SJCRH30 (cell line): ENCODE measurements at places on chromosomes 11 and 22. TPM values are rescaled to one million over a fixed set of nuclear protein-coding genes. Genes with fewer than 3 reads are reported as not detected.
A peak's percentile ranks its signal among the peaks of the same experiment; 100 is the strongest.

The PRRG4 gene
- not detected in 2 replicates for total RNA-seq

The CDCA5 gene
- 80.6 and 87.3 TPM in 2 replicates for total RNA-seq

DNA sequence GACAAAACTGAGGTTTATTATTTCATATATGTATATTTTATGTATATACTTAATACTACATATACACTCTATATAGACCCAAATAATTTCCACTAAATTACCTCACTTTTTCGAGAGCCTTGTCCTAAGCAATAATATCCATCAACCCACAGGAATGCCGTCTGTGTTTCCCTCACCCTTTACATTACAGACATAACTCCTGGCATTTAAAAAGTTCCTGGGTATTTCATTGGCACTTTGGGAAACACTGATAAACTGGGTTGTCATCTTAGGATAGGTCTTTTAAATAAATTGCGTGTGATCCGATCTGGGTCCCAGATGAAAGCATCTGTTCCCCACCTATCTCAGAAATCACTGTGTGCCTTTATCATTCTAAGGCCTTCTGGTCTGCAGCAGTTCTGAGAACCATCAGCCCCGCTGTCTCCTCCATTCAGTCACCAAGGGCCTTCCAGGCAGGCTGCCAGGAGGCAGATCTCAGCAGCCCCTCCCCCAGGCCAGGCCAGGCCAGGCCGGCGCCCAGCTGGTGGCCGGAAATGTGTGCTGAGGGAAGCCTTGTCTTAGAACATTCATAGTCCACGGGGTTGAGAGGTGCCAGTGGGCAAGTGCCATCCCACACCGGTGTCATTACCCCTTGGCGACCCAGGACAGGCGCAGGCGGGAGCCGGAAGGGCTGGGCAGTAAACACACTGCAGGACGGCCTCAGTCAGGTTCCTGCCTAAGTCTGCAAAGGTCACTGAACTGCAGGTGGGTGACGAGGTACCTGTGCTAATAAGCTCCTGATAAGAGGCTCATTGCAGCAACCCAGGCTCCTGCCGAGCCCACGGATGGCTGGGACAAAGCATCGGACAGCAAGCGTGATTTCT lies 3.3 kb downstream of the FGF19 start:
- H3K4me1 ChIP-seq, result peaks cover 21% of the 10 kb centered on the region
- no peak overlapping the region for H3K27ac ChIP-seq
- DNase-seq, result peak; percentile 77
- H3K4me3 ChIP-seq, result no peak overlapping the region

DNA sequence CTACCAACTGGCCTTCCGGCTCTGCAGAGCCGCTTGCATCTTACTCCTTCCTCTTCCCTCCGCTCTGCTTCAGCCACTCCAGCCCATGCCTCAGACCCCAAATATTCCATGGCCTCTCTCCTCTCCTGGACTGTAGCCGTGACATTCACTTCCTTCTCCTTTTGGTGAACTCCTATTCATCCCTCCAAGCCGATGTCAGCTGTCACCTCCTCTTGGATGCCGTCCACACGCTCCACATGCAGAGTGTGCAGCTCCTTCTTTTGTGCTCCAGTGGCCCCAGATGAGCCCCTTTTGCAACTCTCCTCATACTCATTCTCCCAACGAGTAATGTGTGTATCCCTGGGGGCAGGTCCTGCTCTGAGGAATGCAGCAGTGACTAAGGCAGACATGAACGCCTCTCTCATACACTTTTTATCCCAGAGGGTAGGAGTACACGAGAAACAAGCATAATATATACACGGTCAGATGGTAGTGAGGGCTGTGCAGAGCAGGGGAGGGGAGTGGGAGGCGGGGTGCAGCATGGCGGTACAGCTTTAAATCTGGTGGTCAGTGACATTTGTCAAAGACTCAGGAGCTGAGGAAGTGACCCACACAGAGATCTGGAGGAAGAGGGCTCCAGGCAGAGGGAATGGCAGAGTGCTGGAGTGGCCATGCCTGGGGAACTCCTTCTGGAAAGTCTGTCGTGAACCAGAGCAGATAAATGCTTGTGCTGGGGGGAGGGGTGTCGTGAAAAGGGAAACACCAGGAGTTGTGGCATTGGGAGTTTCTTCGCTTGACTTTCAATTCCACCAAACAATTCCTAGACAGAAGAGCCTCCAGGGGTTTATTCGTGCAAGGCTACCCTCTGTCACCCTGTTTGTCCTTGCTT lies 83.8 kb upstream of the ATXN10 start:
- H3K27ac ChIP-seq, result no peak overlapping the region
- no peak overlapping the region for H3K4me3 ChIP-seq
- no peak for DNase-seq
- H3K27me3 ChIP-seq, result no peaks in the 10 kb centered on the region; the same call in 1 of the 2 replicates
- H3K36me3 ChIP-seq, result no peaks in the 10 kb centered on the region
- H3K4me1 ChIP-seq, result peaks cover 2% of the 10 kb centered on the region; the same call in 1 of the 2 replicates

The CD3E gene
- not detected in 2 replicates for total RNA-seq

The RAB39A gene
- total RNA-seq, result 4.3 and 5.8 TPM in 2 replicates

GRCh38 chr22:46581538-46582244 lies 38.5 kb upstream of the GRAMD4 start:
- H3K36me3 ChIP-seq, result no peaks in the 10 kb centered on the region
- no peaks in the 10 kb centered on the region for H3K4me1 ChIP-seq
- H3K27ac ChIP-seq, result no peak overlapping the region
- peaks cover 5% of the 10 kb centered on the region; the same call in 1 of the 2 replicates for H3K27me3 ChIP-seq
- DNase-seq, result no peak
- H3K4me3 ChIP-seq, result no peak overlapping the region
